ENCODE measurements at places on chromosomes 1 and 21. TPM values are rescaled to one million over a fixed set of nuclear protein-coding genes. Genes with fewer than 3 reads are reported as not detected.
A peak's percentile ranks its signal among the peaks of the same experiment; 100 is the strongest.

Gene RAB3B
- total RNA-seq: 0.78 TPM

- no peak for DNase-seq
Observed at GRCh38 chr1:118110580-118110979, 74.4 kb downstream of the SPAG17 start.

GRCh38 chr21:42287193-42288083, 27.8 kb downstream of the TFF3 start:
- no peak for DNase-seq

GRCh38 chr1:186165303-186165702, 209.8 kb downstream of the TPR start:
- peak; percentile 26 for DNase-seq

GRCh38 chr21:41651406-41651805, 115.4 kb downstream of the RIPK4 start:
- no peak for DNase-seq

Gene TSACC
- not detected for total RNA-seq

Gene EPRS1
- total RNA-seq: 83.8 TPM

Gene F3
- 5.0 TPM for total RNA-seq

Gene ASCL5
- total RNA-seq: not detected

Gene KIF14
- total RNA-seq: 0.36 TPM

Gene PDC
- total RNA-seq: not detected

DNA sequence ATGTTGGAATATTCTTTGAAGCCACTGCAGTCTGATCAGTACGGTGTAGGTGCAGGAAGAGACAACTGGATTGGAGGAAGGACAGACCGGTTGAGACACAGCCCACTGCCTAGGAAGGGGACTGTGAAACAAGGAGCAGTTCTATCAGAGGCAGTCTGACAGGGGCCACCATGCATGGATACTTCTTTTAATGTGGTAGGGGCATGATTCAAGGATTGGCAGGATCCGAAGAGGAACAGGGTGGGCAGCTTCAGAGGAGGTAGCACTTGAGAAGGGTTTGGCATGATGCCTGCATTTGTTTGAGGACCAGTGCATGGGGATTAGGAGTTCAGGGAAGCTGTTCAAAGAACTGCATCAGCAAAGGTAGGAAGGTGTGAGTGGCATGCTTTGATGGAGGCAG, 167.9 kb downstream of the DYRK1A start:
- no peak for DNase-seq

GRCh38 chr1:218945050-218945449, 228.6 kb upstream of the LYPLAL1 start:
- peak; percentile 9 for DNase-seq

Gene TTLL7
- total RNA-seq: 41.0 TPM

Gene SSU72
- total RNA-seq: 108 TPM

Gene PPIAL4G
- not detected for total RNA-seq

Gene TTC24
- not detected for total RNA-seq

Gene RPE65
- total RNA-seq: 0.36 TPM

Gene LAMC1
- total RNA-seq: 298 TPM

Gene MNDA
- not detected for total RNA-seq

Gene MROH9
- 0.16 TPM for total RNA-seq

Gene KPRP
- total RNA-seq: not detected

Gene RHOU
- 0.10 TPM for total RNA-seq

DNA sequence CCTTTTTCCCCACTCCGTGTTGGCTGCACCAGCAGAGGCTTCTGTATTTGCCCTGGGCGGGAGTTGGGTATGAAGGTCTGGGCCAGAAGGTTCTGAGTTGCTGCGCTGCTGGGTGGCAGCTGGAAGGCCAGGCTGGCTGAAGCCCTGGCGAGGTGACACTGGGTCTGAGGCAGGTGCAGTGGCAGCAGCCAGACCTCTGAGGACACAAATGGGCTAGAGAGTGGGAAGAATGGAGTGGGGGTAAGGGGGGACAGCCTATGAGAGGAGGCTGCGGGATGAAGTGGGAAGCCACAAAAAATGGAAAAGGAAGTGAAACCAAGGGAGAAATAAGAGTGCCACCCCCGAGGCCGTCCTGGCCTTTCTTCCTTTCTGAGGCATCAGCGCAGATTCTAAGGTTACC, 53.2 kb downstream of the STX6 start:
- no peak for DNase-seq

- DNase-seq: no peak
Observed at GRCh38 chr1:49686107-49686506, 337.6 kb downstream of the AGBL4 start.

DNA sequence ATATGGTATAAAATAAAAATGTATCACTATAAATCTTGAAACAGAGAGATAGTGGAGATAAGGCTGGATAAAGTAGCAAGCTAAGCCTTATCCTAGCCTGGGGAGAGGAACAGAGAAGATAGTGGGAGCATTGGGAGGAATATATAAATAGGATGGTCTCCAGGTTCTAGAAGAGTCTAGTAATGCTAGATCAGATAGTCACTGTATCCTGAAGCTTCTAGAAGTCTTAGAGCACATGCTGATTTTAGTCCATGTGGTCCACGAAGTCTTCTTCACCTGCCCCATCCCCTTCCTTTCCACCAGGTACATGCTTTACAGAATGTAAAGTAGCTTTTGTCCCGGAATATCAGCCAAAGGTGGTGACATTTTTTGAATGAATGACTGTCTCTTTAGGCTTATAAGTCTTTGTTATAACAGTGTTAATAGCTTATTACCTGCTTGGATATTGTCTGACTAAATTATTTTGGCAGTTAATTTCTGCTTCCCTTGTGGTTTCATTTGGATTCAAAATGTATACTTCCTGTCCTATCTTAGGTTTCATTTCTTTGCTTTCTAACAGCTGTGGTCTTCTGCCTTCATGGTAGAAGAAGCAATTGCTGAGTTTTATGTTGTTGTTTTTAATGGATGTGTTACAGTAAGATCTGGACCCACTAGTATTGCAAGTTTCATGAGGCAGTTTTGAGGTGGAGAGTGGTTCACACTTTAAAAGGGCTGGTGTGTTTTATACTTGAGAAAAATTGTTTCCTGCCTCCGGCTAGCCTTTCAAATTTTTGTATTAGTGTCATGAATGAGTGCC, 5.9 kb downstream of the SMG7 start:
- no peak for DNase-seq
